ENCODE measurements at places on chromosomes 13 and 19.

GRCh38 chr19:41940731-41941409 is 12.6 kb upstream of the ERFL start:
- DNase-seq, result no peak

DNA sequence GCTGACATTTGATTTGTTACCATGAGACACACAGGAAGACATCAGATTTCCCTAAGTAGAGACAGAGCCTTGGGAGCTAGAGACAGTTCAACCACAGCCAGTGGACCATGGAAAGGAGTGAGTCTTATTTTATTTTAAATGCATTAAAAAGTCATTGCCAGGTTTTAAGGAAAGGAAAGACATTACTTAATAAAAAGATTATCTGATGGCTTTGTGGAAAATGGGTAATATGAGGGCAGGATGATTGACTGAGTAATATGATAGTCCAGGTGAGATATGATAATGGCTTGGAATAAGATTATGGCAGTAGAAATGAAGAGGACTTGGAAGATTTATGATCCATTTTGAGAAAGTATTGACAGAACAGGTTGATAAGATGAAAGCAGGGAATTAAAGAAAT is 580.1 kb downstream of the GPC5 start:
- DNase-seq, result no peak

GRCh38 chr13:80336776-80337287 is 4.1 kb downstream of the SPRY2 start:
- no peak for DNase-seq

DNA sequence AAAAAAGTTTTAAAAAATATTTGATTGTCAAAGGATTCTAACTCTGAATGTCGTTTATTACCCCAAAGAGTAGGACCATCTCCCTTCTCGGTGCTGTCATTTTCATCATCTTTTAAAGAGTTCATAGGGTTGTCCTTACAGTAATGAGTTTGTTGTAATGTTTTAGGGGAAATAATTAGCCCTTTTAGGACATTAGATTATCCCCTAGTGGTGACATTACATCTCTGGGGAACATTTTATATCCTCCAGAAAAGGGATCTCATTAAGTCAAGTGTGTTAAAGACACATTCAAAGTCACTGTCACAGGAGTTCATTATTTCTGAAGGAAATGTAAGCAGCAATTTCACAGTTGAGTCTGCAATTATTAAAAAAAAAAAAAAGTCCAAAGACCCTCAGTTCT is 99.3 kb upstream of the GJB6 start:
- DNase-seq, result no peak

GRCh38 chr13:109725297-109725696 is 61.1 kb downstream of the IRS2 start:
- DNase-seq, result no peak

DNA sequence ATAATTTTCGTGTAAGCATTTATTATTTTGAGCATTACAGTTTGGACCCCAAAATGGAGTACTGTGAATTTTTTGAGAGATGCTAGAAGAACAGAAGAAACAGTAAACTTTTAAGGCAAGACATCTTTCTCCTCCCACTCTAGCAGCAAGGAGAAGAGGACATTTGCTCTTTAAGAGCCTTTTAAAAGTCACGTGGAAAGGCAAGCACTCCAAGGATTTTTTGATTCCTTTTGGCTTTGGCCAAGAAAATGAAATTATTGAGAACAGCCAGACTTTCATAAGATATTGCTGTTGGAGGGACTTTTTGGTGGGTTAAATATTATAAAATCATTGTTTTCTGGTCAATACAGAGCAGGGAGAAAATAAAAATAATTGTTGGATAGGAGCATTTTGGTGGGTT is 110.0 kb downstream of the RGCC start:
- DNase-seq, result no peak

DNA sequence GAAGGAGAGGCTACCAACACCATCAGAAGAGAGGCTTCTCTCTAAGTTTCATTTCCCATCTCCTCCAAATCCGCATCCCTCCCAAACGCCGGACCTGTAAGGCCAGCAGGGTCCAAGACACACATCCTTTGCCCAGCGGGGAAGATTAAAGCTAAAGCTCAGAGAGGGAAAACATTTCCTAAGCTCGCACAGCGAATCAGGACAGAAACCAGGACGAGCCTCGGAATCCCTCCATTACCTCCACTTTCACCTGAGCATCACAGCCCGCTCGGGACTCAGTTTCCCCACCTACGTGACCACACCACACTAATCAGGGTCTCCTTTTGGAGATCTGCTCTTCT is 711 bp upstream of the FOSB start:
- peak; percentile 30 for DNase-seq

DNA sequence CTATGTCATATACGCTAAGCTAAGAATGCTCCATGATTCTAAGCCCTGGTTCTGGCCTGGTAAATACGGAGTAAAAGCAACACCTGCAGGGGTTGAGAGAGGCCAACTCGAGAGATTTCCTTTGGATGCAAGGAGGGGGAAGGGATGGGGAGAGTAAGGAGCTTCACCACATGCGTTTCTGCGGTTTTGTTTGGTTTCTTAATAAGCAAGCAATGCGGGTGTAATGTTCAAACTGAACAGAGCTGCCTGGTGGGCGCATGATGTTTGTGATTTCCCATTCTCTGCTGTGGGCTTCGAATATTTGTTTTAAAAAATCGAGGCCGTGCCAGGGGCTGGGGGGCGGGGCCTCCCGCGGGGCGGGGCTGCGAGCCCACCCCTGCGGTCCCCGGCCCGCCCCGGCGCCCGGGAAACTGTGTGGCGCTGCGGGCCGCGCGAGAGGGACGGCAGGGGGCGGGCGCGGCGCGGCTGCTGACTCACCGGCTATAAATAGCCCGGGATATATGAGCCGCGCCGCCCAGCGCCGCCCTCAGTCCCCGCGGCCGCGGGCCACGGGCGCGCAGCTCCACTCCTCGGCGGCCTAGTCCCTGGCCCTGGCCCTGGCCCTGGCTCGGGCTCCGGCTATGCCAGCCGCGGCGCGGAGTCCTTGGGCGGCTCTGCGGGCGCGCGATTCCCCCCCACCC is 5.1 kb downstream of the BBC3 start:
- peak; percentile 79 for DNase-seq

DNA sequence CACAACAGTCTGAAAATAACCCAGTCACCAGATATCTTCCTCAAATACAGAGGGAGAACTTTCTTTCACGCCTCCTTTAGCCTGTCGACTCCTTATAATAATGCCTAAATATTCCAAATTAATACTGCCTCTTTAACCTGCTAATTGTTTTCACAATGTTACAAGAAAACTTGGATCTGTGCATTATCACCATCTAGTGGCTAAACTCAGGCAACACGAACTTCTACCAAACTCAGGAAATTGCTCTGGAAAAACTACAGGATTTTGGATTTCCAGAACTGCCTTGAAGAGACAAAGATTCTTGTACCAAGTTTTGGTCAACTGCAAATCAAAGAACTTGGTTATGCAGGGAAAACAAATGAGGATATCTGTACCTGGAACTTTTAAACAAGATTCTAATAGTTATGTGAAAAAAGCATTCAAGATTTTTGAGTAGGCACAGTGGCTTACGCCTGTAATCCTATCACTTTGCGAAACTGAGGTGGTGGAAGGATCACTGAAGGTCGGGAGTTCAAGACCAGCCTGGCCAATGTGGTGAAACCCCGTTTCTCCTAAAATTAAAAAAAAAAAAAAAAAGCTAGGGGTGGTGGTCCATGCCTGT is 10.8 kb downstream of the CLN5 start:
- no peak for DNase-seq

- no peak for DNase-seq
Observed at GRCh38 chr19:1168572-1169410, 5.3 kb downstream of the SBNO2 start.

DNA sequence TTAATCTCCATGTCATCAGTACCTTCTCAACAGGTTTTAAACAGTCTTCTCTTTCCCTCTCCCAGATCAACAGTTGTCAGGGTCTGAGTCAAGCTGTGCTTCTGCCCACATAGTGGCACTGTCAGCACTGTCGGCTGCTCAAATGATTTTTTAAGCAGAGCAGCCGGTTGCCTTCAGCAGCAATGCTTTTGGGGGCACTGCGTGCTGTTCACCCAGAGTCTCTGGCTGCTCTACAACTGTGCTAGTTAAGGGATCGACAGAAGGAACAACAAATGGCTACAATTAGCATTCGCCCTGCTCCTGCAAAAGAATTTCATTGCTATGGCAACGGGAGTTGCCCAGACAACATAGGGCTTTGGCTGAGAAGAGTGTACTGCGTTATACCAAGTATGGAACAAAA is 412.9 kb downstream of the DIAPH3 start:
- no peak for DNase-seq

GRCh38 chr13:35514801-35515502 is 38.5 kb upstream of the MAB21L1 start:
- DNase-seq, result no peak

All from DMS79 treated with DMSO at 0.1 percent for 48 hours (cell line).